Neural progenitor cell (in vitro differentiated cells): ENCODE measurements at places on chromosomes 7 and 10. TPM values are rescaled to one million over a fixed set of nuclear protein-coding genes. Genes with fewer than 3 reads are reported as not detected.

DNA sequence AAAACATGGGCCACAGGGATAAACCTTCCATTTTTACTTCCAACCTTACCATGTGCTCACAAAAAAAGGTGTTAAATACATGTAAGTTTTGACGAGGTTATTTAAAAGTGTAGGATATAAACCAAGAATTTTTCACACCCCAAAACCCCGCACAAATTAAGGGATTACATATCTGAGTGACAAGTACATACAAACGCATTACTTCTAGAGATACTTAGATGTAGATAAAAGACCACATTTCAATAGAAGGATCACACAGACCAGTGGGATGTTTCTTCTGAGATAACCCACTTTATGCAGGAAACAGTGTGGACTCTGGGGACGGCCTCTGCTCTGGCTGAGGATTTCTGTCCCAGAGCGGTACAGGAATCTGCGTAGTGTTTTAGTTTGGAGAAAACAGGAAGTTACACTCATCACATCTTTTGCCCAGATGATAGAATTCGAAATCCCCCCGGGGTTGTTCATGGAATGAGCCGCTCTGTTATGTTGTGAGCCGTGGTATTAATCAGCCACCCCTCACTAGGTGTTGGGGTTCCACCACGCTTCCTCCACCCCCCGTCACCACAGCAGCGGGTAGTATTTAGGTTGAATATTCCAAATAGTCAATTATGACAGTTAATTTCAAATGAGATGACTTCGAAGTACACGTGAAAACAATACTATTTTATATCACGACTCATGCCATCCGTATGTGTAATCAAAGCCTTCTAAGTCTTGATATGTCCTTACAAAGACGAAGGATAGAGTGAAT, 1.3 kb upstream of the CUL1 start:
- peak overlapping the region; percentile 81 for H3K4me3 ChIP-seq
- H3K27ac ChIP-seq, result no peak overlapping the region
- H3K27me3 ChIP-seq, result no peaks in the 10 kb centered on the region

DNA sequence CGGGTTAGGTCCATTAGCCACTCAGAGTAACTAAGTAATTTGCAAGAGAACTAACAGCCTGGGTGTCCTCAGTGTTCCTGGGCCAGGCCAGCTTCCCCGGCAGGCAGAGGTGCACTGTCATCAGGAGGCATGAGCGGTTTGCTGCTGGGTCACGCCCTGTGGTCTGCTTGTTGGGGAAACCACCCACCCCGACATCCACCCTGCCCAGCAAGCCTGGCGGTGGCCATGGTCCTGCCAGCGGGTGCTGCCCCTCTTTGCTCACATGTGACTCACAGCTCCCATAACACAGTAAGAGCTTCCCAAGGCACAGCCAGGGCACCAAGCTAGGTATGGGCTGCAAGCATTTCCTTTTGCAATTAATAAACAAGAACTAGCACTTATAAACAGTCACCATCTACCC, 75.9 kb downstream of the RGS10 start:
- H3K27me3 ChIP-seq, result peaks cover 20% of the 10 kb centered on the region
- no peak overlapping the region for H3K27ac ChIP-seq
- H3K4me1 ChIP-seq, result no peaks in the 10 kb centered on the region
- DNase-seq, result no peak

- no peak overlapping the region for H3K4me3 ChIP-seq
- peaks cover 37% of the 10 kb centered on the region for H3K36me3 ChIP-seq
- H3K27ac ChIP-seq, result peak overlapping the region; percentile 46
- no peaks in the 10 kb centered on the region for H3K4me1 ChIP-seq
- no peaks in the 10 kb centered on the region for H3K27me3 ChIP-seq
Measured at GRCh38 chr7:36405409-36405803, 15.7 kb downstream of the ANLN start.

DNA sequence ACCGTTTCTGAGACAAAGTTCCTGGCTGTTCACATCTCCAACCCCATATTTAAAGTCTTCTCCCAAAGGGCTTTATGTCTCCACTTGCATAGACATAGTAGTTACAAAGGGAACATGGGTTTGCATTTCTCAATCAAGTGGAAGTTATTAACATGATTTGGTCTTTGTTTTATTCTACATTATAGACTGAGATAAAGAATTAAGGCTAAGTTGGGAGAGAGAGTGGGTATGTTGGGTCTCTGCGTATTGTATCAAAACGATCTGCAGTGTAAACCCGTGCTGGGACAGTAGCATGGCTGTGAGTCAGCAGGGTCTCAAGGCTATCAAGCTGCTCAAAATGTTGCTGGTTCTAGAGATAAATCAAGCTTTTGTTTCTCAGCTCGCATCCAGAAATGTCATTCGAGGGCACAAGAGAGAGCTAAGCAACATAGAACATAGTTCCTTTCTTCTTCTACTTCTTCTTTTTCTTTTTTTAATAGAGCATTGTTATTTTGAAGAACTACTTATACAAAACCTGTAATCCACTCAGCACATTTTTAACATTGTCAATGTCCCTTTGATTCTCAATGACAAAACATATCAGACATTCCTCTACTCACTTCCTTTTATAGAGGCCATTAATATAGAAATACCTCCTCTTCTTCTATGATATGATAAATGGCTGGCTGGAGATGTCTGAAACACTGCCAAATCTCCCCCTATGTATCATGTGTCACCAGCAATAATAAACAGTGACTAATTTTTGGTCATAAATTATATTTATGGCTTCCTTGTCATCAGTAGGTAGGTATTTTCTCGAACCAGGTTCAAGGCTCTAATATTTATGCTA, 34.5 kb upstream of the RHOBTB1 start:
- H3K27ac ChIP-seq, result no peak overlapping the region
- H3K36me3 ChIP-seq, result no peaks in the 10 kb centered on the region
- no peak overlapping the region for H3K4me3 ChIP-seq
- no peaks in the 10 kb centered on the region for H3K4me1 ChIP-seq

GRCh38 chr10:92699518-92700381, 10.0 kb downstream of the HHEX start:
- H3K27ac ChIP-seq, result no peak overlapping the region
- no peaks in the 10 kb centered on the region for H3K36me3 ChIP-seq
- DNase-seq, result peak; percentile 19
- H3K27me3 ChIP-seq, result peaks cover 94% of the 10 kb centered on the region
- peak overlapping the region; percentile 5 for H3K4me3 ChIP-seq

DNA sequence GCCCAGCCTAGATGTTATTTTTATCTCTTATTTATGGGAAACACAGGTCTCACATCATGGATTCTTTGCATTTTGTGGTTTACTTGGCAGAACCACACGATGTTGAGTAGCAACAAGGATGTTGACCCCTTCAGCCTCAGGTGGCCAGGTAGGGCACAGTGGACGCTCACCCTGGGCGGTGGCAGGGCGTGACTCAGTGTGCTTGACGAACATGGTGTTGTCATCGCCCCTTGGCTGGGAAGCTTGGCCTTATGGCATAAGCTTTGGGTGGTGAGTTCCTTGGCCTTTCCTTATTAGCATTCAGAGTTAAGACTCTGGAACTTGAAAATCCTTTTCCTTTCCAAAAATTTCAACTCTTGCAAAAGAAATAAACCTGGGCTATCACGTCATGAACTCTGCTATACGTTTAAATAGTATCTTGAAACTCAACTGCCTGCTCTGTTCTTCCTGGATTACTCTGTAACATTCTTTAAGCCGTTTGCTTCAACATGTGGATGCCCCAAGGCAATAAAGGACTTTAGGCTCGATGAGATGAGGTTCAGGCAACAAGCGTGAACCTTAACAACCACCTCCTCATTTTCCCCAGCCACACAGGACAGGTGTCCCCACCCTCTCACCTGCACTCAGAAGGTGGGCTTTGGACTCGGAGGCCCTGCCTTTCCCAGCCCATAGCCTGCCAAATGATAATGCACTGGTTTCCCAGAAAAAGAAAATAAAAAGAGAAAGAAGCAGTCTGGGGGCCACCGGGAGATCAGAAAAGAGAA, 22.5 kb upstream of the ECHDC3 start:
- DNase-seq, result no peak
- H3K4me3 ChIP-seq, result no peak overlapping the region
- no peaks in the 10 kb centered on the region for H3K36me3 ChIP-seq
- H3K27me3 ChIP-seq, result no peaks in the 10 kb centered on the region
- no peak overlapping the region for H3K27ac ChIP-seq
- no peaks in the 10 kb centered on the region for H3K4me1 ChIP-seq

The CALD1 gene
- 90.2 and 118 TPM in 2 replicates for total RNA-seq
